Suprapubic skin (tissue), 4 donors: ENCODE measurements at places on chromosomes 1 and 21. TPM values are rescaled to one million over a fixed set of nuclear protein-coding genes. Genes with fewer than 3 reads are reported as not detected.

DNA sequence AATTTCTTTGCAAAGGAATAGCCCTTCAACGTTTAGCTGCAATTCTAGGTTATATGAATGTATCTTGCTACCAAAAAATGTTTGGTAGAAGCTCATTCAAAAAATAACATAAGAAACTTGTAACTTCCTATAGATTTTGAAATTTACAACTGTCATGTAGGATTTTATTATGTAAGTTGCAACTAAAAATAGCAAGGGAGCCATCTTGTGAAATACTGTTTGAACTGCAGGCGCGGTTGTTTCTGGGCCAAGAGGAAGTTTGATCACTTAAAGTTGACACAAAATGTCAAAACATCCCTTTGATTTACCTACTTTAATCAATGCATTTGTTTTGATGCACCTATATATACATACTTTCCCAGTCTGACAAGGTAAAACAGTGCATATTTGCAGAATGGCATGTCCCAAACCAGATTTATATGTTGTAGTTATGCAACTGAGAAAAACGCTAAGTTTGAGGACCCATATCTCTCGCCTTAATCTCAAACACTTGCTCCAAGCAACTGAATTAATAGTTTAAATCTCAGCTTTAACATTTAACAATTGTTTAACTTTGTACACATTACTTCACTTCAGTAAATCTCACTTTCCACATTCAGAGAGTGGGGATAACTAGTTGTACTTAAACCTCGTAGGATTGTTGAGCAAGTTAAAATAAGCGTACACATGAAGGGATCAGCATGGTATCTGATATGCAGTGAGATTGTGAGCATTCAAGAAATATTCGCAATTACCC is 63.9 kb downstream of the KCNK2 start:
- H3K36me3 ChIP-seq = no peaks in the 10 kb centered on the region
- no peak for DNase-seq
- no peak overlapping the region for H3K4me3 ChIP-seq

DNA sequence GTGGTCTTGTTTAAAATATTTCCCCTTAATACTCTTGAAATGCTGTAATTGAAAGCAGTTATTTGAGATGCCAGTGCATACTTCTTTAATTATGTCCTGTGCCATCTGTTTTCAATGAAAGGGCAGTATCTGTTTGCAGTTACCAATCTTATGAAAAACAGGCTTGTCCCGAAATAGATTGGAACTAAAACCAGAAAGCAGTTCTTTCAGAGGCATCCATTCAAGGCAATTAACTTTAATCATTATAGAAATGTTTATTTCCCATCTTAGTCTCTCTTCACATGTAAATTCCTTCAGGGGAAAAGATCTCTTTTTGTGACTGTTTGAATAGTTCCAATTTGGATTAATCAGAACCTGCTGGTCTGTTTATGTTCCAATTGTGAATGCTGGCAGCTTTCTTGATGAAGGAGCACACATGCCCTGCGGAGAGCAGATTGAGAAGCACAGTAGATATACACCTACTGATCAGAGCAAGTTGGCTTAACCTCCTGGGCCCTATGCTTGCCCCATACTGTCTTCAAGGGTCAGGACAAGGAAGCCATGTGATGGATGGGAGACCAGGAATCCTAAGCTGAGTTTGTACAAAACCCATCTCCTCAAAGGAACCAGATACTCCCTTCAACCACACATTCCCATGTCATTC is 41.6 kb upstream of the MROH9 start:
- H3K27me3 ChIP-seq = no peaks in the 10 kb centered on the region
- H3K4me1 ChIP-seq = no peaks in the 10 kb centered on the region
- H3K27ac ChIP-seq = peak overlapping the region; percentile 18
- H3K4me3 ChIP-seq = no peak overlapping the region
- no peak for DNase-seq
- no peaks in the 10 kb centered on the region for H3K36me3 ChIP-seq

DNA sequence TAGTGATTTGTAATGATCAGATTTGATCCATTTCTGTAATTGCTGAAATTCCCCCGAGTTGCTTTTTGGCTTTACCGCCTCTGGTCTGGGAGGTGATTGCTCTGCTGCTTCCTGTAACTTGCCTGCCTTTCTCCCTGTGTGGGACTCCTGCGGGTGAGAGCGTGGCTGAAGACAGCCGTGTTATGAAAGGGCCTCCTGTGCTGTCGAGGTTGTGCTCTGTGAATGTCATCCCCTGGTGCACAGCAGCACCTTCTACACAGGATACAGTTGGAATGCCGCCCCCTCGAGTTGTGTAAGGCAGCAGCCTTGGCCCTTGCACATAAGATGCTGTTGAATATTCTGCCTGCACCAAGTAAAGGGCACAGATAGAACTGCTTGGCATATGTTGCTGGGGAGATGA is 5.9 kb downstream of the SOD1 start:
- no peaks in the 10 kb centered on the region for H3K27me3 ChIP-seq
- H3K4me1 ChIP-seq = peaks cover 57% of the 10 kb centered on the region
- H3K4me3 ChIP-seq = no peak overlapping the region
- DNase-seq = no peak

- no peak for DNase-seq
- H3K27ac ChIP-seq = no peak overlapping the region
- no peaks in the 10 kb centered on the region for H3K36me3 ChIP-seq
- H3K27me3 ChIP-seq = no peaks in the 10 kb centered on the region
- no peak overlapping the region for H3K4me3 ChIP-seq
These were observed 965.7 kb downstream of the NCAM2 start for GRCh38 chr21:21963911-21964310.

DNA sequence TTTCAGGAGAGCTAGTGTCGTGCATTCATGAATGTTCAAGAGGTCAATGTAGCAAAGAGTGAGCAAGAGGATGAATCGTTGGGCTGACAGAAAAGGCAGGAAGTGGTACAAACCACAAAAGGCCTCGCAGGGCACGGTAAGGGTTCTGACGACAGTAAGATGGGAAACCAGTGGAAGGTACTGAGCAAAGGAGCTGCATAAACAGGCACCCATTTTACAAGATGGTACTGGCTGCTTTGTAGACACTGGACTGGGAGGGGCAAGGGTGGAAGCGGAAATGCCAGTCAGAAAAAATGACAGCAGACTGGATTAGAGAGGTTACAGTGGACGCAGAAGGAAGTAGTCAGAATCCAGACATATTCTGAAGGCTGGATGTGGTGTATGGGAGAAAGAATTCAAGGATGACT is 123.5 kb downstream of the PTPN14 start:
- no peaks in the 10 kb centered on the region for H3K36me3 ChIP-seq
- no peak overlapping the region for H3K4me3 ChIP-seq
- peaks cover 21% of the 10 kb centered on the region for H3K4me1 ChIP-seq
- H3K27ac ChIP-seq = no peak overlapping the region
- H3K27me3 ChIP-seq = no peaks in the 10 kb centered on the region
- DNase-seq = no peak

GRCh38 chr21:41680444-41681347 is 86.2 kb downstream of the RIPK4 start:
- DNase-seq = no peak
- peak overlapping the region; percentile 12 for H3K4me3 ChIP-seq
- peaks cover 76% of the 10 kb centered on the region for H3K4me1 ChIP-seq
- H3K36me3 ChIP-seq = no peaks in the 10 kb centered on the region
- peak overlapping the region; percentile 93 for H3K27ac ChIP-seq
- H3K27me3 ChIP-seq = no peaks in the 10 kb centered on the region

GRCh38 chr1:1768249-1768992 is 9.8 kb downstream of the NADK start:
- no peak overlapping the region for H3K27ac ChIP-seq
- H3K4me1 ChIP-seq = peaks cover 4% of the 10 kb centered on the region
- no peaks in the 10 kb centered on the region for H3K27me3 ChIP-seq

The BSND gene
- total RNA-seq = not detected

The LIN28A gene
- not detected for total RNA-seq

The APOBEC4 gene
- total RNA-seq = not detected

The CA14 gene
- 0.64 TPM for total RNA-seq
